ENCODE measurements at places on chromosomes 2 and 18.

DNA sequence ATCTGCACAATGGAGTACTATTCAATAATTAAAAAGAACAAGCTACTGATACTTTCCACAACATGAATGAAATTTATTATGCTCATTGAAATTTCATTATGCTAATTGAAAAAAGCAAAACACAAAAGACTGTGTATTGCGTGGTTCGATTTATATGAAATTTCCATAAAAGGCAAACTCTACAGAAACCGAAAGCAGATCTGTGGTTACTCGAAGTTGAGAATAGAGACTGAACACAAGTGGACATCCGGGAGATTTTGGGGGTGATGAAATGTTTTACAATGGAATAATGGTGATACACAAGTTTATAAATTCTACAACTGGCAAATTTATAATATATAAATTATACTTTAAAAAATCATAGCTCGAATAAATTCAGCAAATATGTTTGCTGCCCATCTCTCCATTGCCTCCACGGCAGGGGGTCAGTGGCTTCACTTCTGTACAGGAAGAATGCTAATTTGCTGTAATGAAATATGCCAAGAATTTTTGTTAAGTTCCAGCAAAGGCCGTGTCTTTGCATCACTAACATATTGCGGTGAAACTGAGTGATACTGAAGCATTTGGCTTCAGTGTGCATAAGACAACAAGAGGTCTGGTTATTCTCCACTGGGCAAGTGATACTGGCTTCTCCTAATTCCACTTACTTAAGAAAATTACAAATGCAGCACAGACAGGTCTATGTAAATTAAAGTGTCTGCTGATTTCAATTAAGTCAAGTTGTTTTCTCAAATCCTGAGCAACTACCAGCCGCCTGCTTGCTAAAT is 96.7 kb downstream of the TMEM163 start:
- DNase-seq = no peak

DNA sequence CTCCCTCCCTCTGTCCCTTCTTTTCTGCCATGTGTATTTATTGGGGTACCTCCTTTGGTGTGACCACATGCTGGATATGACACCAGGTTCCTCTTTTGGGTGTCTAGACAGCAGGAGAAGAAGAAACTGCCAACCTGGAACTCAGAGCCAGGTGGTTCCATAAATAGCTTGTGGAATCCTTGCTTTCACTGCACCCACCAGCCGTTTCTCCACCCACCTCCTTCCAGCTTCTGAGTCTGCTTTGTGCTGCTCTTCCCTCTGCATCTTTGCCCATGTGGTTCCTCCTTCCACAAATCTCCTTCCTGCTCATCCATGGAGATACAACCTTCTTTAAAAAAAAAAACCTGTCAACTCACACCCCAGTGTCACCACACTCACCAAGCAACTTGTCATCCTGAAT is 80.2 kb upstream of the SKOR2 start:
- no peak for DNase-seq

- DNase-seq = no peak
These were observed 23.2 kb upstream of the FAP start for GRCh38 chr2:162266460-162266760.

GRCh38 chr2:240981280-240981679 is 17.1 kb upstream of the SNED1 start:
- DNase-seq = no peak

GRCh38 chr2:189306525-189306924 is 127.0 kb upstream of the COL5A2 start:
- DNase-seq = no peak

GRCh38 chr2:239865059-239865639 is 160.0 kb downstream of the NDUFA10 start:
- no peak for DNase-seq

DNA sequence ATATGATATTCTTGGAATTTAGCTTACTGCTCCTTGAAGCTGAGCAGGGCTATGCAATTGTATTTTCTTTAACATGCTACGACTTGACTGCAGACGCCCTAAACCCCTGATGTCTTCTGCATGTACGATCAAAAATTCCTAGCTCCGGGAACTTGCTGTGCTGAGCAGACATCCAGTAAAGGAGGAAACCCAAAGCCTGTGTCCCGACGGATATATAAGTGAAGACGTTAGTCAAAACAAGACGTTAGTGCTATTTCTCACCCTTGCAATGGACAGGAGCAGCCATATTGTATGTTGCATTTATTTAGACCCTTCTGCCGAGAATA is 51.5 kb downstream of the SETBP1 start:
- no peak for DNase-seq

DNA sequence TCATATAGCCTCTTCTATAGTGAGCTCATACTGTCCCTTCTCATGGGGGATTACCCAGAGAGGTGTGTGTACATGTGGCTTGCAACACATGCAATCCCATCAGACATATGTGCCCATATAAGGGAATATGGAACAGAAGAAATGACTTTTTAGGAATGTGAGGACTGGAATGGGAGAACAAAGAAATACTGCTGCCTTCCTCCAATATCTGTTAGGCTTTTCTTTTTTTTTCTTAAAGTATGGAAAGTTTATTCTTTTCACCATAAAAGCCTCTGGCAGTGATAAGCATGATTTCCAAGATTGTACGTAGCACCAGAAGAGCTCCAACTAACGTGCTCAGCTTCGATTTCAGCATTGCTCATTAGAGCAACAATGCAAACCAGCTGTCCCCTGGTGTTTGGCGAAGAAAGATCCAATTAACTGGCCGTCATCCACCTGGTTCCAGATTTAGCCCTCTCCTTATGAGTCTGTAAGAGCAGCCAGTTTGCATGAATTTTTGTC is 113.6 kb downstream of the ADCYAP1 start:
- no peak for DNase-seq

DNA sequence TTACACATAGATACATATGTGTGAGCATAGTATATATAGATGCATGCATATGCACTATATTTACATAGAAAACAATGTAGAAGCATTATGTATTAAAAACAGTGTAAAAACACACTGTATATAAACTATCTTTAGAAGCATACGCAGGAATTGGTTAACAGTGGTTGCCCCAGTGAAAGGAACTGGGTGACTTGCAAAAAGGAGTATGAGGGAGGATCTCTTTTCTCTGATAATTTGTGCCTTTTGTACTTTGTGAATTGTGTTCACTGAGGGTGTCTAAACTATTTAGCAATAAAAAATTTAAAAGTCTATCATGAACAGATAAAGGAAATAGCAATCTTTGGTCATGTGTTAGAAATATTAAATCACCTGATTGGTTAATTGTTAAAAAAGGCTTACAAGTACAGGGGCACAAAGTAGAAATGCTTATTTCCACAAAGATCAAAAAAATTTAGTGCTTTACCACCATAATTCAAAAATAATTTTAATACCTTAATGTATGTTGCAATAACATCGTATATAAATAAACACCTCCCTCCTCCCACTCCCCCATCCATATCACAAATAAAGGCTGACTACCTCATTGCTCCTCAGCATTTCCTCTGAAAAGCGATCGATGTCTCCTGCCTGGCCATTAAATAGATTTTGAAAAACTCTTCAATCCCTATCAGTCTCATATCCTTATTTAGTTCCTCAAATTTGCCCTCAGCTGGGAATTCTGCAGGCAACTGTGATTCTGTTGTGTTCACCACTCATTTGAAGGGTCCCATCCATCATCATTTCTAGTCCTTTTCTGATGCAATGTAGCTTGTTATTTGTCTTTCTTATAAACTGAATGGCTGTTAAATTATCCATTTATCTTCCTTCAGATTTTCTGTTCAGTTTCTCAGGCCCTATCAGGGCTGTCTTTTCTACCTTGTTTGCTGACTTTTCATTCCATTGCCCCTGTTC is 257.3 kb downstream of the AGPS start:
- DNase-seq = no peak

- DNase-seq = no peak
These were observed 549.5 kb downstream of the EPHA4 start for GRCh38 chr2:221022554-221022953.

- DNase-seq = no peak
These were observed 67.0 kb downstream of the NCAPH start for GRCh38 chr2:96402591-96402990.

GRCh38 chr2:20136149-20136548 is 84.7 kb upstream of the LAPTM4A start:
- DNase-seq = no peak

- no peak for DNase-seq
These were observed 879 bp upstream of the XDH start for GRCh38 chr2:31415421-31415820.

DNA sequence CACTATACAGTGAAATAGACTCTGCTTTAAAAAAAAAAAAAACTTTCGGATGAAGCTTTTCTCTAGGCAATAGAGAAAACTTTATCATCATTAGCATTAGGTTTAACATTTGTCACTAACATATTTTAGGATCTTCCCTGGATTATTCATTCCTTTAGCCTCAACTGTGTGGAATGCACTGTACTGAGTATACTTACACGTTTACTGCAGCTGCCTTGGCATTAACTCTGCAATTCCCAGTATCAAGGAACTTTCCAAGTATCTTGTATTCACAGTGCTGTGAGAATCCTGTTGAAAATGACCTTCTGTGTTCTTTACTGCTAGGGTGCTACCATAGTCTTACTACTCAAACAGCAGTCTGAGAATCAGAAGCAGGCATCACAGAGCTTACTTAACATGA is 328.2 kb upstream of the COL3A1 start:
- DNase-seq = no peak

DNA sequence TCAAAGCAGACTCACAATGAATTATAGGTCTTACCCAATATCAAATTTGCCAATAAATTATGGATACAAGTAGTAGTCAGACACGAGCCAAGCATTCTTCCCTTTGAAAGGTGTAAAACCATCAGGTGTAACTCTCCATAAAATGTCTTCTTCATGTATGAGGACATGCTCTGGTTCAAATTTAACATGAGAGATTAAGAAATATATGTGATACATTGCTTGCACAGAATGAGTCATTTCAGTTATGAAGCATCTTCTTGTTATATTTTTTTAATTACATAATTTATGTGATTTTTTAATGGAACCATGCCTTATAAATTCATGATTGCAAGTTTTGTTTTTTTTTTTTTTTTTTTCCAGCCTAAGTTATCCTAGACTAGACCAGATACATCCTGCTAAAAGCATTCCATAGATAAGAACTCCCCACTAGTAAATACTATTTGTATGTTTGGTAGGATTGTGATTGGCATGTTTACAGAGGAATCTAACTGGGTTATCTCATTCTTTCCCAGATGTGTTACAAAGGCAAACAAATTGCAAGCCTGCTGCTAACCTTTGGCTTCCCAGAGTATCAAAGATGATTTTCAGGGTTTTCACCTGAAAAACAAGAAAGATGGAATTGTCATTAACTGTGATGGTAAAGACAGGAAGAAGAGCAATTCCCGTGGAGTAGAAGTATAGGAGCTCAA is 621.9 kb downstream of the XIRP2 start:
- DNase-seq = no peak

GRCh38 chr2:8500124-8501054 is 181.5 kb upstream of the ID2 start:
- no peak for DNase-seq

- no peak for DNase-seq
These were observed 40.6 kb downstream of the DHX57 start for GRCh38 chr2:38835015-38835601.

DNA sequence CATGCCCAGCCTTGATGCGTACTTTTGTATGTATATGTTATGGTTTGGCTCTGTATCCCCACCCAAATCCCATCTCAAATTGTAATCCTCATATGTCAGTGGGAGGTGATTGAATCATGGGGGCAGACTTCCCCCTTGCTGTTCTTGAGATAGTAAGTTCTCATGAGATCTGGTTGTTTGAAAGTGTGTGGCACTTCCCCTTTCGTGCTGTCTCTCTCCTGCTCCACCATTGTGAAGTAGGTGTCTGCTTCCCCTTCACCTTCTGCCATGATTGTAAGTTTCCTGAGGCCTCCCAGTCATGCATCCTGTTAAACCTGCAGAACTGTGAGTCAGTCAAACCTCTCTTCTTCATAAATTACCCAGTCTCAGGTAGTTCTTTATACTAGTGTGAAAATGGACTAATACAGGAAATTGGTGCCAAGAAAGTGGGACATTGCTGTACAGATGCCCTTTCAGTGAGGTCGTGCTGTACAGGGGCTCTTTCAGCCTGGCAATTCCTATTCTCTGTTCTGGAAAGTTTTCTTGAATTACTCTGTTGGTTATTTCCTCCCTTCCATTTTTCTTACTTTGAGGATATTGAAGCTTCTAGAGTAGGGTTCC is 38.2 kb downstream of the KCMF1 start:
- DNase-seq = no peak

DNA sequence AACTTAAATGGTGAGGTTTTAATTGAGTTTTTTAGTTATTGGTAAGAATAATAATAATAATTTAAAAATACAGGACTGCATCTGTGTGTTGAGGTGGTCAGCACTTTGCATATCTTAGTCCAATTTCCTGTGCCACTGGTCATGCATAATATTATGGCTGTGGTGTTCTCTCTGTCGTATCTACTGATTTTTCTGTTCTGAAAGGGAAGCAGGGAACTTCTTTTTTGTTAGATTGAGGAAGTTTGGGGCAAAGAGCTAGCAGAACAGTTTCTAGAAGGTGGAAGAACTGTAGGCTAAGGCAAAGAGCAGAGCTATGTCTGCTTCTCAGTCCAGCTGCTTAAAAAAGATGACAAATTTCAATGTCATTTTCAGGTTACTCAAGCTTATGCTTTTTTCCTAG is 74.3 kb downstream of the XRCC5 start:
- no peak for DNase-seq

- DNase-seq = no peak
These were observed 72.9 kb downstream of the MAP3K20 start for GRCh38 chr2:173148520-173148919.

DNA sequence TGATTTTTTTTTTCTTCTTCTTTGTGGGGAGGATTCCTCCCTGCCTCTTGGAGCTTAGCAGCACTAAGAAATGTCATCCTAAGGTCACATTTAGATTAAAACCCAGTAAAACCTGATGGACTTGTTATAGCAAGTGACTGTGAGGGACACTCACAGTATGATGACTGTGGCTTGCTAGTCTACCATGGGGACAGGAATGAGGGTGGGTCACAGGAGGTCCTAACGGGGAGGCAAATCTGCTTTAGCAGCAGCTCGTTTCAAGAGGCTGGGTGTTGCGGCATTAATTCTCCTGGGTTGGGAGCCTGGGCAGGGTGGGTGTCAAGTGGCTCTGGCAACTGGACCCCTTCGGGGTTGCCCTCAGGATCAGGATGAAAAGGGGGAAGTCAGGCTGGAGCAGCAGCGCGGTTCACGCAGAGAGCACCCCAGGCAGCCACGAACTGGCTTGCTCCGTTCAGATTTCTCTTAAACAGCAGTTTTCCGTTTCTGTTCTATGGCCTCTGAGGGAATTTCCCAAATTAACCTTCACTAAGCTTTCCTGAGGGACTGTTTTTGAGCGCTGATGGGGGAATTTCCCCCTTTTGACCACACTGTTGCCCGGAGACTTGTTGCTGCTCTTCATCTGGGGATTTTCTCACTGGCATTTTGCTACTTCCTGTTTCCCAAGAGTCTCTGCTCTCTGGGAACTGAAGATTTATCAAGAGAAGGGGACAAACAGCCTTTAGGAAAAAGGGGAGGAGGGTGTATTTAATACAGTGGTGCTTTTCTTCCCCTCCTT is 59.8 kb upstream of the PELI1 start:
- no peak for DNase-seq
